Stimulated activated CD8-positive, alpha-beta memory T cell treated with anti-CD3 and anti-CD28 coated beads, Interleukin-7, amount 100 ng/mL, for 1 hour (primary cell): ENCODE measurements at places on chromosomes 2 and 18.

DNA sequence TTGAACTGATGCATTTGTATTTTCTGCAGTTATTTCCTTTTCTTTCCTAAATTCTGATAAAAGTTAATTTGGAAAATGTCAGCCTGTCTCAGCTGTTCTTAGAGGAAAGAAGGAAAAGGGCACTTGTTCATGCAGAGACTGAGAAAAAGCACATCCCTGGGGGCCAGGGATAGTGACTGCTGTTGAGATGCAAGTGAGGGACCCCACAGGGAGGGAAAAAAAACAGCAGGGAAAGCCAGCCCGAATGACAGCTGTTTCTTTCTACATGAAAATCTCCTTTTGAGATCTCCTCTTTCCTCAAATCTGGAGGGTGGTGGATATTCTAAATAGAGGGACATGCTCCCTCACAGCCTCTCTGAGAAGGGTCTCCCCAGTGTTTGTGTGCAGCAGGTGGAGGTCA, 14.0 kb upstream of the MTA3 start:
- DNase-seq: no peak

DNA sequence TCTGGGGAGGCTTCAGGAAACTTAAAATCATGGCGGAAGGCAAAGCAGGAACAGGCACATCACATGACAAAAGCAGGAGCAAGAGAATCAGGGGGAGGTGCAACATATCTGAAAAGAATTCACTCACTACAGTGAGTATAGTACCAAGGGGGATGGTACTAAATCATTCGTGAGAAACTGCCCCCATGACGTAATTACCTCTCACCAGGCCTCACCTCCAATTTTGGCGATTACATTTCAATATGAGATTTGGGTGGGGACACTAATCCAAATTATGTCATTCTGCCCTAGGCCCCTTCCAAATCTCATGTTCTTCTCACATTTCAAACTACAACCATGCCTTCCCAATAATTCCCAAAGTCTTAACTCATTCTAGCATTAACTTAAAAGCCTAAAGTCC, 740.8 kb upstream of the SOX11 start:
- DNase-seq: no peak

DNA sequence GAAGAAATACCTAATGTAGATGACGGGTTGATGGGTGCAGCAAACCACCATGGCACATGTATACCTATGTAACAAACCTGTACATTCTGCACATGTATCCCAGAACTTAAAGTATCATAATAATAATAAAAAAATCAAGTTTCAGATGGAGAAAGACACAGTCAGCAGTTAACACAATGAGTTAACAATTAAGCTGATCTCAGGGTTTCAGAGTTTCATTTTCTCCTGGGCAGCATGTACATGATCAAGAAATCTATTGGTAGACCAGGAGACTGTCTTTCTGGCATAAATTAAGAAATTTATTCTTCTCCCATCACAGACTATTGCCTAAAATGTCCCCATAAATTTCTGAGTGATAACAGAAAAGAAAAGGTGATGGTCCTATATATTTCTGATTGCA, 155.3 kb downstream of the RAD51AP2 start:
- no peak for DNase-seq

DNA sequence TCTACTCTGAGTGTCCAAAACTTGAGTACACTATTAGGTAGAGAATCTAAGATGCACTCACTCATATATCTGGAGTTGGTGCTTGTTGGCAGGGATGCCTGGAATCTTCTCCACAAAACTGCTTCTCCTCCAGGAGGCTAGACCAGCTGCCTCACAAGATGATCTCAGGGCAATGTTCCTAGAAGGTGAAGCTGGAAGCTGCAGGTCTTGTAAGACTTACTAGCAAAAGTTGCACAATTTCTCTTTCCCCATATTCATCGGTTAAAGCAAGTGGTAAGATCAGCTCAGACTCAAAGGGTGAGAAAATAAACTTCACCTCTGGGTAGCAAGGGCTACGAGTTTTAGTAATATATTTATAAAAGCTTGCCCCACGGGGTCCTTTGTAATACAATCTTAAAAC, 454.4 kb upstream of the ACVR2A start:
- DNase-seq: no peak

DNA sequence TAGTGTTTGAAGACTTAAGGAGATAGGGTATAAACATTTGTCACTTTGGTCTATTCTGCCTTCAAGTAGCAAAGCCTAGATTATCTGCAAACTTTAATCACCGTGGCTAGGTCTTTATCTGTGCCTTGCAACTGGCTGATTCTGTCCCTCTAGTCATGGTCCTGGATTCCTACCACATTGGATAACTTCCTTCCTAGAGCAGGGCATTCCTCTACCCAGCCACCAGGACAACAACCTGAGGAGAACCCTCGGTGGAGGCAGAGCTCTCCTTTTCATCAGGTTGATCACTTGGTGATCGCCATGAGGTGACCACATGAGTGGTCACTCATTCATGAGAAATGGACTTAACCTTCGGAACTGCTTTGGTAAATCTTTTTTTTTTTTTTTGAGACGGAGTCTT, 25.3 kb upstream of the PTPRM start:
- no peak for DNase-seq

- DNase-seq: no peak
Measured at GRCh38 chr2:143177096-143177786, 48.0 kb downstream of the ARHGAP15 start.

GRCh38 chr2:230713331-230714135, 891 bp downstream of the CAB39 start:
- DNase-seq: no peak

- no peak for DNase-seq
Measured at GRCh38 chr2:13751955-13752354, 880.6 kb upstream of the LRATD1 start.

DNA sequence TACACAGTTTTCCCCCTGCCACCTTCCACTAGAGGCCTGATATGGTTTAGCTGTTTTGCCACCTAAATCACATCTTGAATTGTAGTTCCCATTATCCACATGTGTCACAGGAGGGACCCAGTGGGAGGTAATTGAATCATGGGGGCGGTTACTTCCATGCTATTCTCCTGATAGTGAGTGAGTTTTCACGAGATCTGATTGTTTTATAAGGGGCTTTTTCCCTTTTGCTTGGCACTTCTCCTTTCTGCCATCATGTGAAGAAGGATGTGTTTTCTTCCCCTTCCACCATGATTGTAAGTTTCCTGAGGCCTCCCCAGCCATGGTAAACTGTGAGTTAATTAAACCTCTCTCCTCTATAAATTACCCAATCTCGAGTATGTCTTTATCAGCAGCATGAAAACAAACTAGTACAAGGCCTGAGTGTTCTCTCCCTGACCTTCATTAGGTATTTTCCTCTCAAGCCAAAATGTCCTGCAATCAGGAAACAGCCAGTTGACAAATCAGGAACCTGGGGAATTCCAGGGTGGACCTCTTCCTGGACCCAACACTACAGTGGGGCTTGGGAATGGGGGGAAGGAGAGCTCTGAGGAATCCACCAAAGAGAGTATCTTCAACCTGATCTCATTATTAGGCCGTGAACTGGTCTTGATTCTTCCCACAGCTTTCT, 129.9 kb downstream of the TXNL1 start:
- DNase-seq: no peak

DNA sequence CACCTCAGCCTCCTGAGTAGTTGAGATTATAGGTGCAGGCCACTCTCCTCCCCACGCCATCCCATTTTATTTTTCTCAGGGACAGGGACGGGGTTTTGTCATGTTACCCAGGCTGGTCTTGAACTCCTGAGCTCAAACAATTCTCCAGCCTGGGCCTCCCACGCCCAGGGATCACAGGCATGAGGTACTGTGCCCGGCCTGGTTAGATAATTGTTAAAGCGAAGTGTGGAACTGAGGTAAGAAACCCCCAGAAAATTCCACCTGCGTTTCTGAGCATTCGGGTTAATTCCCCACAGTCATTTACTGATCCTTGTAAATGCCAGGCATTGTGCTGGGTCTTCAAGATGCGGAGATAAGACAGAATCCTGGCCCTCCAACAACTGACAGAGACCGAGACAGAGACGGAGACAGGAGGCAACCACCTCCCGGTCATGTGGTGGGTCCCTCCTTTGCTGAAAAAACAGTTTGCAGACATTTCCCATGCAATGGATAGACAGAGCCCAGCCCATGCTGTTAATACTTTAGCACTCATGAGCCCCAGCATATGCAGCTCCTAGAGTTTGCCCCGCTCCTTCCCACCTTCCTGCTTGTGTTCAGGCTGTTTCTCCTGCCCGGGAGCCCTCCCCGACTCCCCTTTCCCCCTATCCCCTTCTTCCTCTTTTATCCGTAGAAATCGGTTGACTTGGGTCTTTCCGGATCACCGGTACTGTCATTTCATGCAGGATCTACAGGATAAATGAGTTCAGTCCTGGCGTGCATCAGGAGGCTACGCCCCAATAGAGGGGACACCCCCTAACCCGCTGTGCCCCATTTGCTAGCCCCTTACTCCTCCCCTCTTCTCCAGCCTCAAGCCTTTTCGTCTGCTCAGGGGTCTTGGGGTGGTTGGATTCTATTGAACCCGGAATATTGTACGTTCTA, 1.6 kb upstream of the RHOB start:
- no peak for DNase-seq

GRCh38 chr2:26347286-26347865, 787 bp upstream of the ADGRF3 start:
- DNase-seq: no peak

GRCh38 chr2:177343773-177344172, 48.8 kb upstream of the AGPS start:
- no peak for DNase-seq
